ENCODE measurements at places on chromosomes 6 and 20.

DNA sequence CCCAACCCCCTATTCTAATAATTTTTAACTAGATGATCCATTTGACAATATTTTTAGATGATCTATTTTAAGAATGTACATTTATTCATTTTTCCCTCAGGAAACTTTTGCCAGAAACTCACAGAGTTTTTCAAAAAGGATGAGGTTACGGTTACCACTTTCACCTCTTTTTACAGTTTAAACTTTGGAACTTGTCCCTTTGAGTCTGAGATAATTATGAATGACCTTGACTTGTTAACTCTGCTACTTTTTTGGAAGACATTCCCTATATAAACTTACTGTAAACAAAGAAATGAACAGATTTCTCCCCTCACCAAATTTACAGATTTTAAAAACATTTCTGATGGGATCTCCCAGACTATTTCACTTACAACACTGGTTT, 18.4 kb upstream of the BLOC1S5 start:
- no peak for DNase-seq

DNA sequence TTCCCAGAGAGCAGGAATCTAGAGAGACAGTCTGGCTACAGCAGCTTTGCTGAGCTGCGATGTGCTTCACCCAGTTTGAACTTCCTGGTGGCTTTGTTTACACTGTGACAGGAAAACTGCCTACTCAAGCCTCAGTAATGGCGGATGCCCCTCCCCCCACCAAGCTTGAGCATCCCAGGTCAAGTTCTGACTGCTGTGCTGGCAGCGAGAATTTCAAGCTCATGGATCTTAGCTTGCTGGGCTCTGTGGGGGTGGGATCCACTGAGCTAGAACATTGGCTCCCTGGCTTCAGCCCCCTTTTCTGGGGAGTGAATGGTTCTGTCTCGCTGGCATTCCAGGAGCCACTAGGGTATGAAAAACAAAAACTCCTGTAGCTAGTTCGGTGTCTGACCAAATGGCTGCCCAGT, 91.0 kb upstream of the ESR1 start:
- DNase-seq = no peak

DNA sequence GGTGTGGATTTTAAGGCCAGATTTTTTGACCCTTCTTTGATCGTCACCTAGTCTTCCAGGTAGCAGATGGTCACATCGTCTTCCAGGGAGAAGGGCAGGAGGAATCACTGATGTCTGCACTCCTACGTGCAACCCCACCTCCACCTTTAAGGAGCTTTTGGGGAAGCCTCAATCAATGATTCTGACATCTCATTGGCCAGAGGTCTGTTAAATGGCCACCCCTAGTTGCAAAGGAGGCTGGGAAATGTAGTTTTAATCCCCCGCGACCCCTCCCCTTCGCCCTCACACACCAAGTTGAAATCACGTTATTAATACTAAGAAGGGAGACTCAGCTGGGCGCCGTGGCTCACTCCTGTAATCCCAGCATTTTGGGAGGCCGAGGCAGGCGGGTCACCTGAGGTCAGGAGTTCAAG, 151.4 kb downstream of the BCAS1 start:
- no peak for DNase-seq

DNA sequence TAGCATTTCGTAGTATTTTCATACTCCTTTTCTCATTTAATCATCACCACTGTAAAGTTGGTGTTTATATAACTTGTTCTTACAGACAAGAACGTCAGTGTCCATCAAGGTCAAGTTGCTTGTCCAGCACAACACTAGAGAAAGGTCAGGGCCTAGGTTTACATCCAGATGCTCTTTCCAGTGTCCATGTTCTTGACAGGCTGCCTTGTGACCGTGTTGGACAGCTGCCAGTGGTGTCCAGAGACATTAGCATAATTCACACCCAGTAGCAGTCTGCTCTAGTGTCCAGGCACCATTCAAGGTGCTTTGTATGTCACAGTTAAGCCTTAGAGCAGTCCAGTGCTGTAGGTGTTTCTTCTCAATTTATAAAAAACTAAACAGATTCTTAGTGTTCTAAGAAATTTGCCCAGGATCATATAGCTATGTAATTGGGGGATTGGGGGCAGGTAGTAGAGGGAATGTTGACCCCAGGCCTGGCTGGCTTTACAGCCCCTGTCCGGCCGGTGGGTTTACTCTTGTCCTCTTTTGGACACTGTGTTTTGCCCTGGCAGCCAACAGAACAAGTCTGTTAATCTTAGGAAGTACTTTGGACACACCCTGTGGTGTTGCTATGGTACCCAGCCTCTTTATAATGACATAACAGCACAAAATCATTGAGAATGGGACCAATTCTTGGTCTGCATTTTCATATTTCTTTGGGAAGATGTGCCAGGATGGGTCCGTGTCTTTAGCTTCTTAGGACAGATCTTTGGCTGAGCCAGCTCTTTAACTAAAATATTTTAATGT, 8.0 kb downstream of the STK35 start:
- no peak for DNase-seq

GRCh38 chr20:33908336-33908735, 85.4 kb upstream of the RALY start:
- DNase-seq = no peak

DNA sequence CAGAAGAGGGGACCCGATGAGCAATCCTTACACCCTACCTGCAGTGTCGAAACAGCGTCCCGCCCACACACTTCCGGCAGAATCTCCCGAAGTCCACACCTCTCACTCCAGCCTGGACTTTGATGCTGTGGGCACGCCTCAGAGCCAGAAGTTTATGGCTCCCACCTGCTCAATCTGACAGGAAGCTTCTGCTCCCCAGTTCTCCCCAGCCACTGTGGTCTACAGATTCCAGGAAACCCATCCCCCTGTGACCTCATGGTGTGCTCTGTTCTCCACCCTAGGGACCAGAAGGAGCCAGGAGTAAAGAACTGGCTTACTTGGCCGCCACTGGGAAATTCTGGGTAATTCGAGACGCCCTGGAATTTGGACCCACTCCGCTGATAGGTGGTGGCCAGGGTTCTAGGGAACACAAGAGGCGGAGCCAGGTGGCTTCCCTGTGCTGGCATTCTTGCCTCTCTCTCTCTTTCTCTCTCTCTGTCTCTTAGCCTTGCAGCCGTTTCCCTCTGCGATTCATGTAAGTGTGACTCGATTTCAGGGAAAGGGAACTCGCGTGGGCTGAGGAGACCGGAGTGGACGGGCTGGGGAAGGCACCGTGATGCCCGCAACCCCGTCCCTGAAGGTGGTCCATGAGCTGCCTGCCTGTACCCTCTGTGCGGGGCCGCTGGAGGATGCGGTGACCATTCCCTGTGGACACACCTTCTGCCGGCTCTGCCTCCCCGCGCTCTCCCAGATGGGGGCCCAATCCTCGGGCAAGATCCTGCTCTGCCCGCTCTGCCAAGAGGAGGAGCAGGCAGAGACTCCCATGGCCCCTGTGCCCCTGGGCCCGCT, at the start of gene TRIM15:
TRIM15 (plus strand) TSS at position 457 of the 828 bp plus-strand sequence; CDS start at position 596, 139 bp downstream.
- DNase-seq = no peak
